ENCODE measurements at places on chromosomes 2 and 18. TPM values are rescaled to one million over a fixed set of nuclear protein-coding genes. Genes with fewer than 3 reads are reported as not detected.

FZD7 gene
- total RNA-seq, result 8.3 TPM

CGREF1 gene
- 11.1 TPM for total RNA-seq

DNA sequence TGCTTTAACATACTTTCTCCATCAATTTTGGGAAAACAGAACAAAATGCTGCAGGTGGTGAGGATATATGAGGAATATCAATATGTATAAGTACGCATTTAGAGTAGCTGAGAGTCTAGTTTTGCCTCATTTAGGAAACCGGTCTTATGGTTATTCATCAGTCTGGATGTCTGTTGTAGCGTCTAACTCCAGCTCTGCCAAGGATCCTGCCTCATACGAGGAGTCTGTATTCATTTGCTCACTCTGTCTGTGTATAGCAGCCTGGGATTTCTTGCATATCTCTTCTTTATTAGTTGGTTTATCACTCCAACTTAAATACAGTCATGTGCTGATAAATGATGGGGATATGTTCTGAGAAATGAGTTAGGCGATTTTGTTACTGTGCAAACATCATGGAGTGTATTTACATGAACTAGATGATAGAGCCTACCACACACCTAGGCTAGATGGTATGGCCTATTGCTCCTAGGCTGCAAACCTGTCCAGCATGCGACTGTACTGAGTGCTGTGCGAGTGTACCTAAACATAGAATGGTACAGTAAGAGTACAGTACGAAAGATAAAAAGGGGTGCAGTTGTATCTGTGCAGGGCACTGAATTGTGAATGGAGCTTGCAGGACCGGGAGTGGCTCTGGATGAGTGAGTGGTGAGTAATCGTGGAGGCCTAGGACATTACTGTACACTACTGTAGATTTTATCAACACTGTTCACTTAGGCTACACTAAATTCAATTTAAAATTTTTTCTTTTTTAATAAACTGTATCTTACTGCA lies 148.1 kb downstream of the ZNF407 start:
- no peak for DNase-seq

GRCh38 chr2:67867735-67868134 lies 195.1 kb downstream of the C1D start:
- DNase-seq, result no peak

- no peak for DNase-seq
Observed at GRCh38 chr2:101736861-101737291, 39.4 kb downstream of the MAP4K4 start.
